AG09319 (cell line): ENCODE measurements at places on chromosomes 6 and 20.

DNA sequence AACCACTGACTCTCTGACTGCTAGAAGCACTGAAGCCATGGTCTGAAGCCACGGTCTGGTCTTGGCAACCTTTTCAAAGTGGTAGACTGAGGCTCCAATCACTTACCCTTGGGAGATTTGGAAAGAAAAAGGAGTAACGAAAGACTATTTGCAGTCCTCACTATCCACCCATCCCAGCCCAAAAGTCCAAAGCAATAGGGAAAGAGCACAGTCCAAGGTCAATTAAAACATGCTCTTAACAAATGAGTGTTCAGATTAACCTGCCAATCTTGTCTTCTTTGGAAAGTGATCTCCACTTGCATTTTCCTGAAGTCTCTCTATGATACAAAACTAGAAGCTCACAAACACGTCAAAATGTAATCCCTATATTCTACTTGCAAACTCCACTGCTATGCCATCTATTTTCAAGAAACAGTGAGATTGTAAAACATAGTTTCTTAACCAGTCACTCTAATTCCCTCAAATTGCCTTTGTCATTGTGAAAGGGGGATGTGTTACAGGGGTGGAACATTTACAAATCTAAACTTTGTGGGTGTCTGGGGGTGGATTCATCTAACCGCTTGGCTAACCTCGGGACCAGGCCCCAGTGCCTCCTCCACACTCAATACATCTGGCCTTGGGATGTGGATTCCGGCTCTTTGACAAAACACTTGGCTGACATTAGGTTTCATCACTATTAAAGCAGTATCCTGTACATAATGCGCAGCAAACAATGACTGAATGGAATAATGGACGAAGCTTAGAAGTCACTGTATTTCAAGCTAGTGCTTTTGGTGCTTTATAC is 56.4 kb downstream of the B4GALT5 start:
- peak; percentile 75 for DNase-seq

DNA sequence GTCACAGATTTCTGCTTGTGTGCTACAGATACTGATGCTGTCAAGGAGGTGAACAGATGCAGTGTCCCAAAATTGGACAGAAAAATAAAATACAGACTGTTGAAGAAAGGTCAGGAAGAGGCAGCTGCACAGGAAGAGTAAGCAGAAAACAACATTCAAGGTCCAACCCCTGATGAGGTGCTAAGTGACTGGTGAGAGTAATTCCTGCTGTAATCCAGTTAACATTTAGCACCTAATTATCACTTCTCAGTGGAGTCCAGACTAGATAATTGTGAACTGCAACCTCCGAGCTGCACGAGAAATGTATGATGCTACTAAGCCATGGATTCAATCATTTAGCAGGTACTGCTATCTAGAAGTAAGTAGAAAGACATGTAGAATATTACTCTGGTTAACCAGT is 36.3 kb upstream of the NRSN1 start:
- DNase-seq, result no peak

GRCh38 chr20:64233725-64234124 is 21.8 kb upstream of the PCMTD2 start:
- no peak for DNase-seq

DNA sequence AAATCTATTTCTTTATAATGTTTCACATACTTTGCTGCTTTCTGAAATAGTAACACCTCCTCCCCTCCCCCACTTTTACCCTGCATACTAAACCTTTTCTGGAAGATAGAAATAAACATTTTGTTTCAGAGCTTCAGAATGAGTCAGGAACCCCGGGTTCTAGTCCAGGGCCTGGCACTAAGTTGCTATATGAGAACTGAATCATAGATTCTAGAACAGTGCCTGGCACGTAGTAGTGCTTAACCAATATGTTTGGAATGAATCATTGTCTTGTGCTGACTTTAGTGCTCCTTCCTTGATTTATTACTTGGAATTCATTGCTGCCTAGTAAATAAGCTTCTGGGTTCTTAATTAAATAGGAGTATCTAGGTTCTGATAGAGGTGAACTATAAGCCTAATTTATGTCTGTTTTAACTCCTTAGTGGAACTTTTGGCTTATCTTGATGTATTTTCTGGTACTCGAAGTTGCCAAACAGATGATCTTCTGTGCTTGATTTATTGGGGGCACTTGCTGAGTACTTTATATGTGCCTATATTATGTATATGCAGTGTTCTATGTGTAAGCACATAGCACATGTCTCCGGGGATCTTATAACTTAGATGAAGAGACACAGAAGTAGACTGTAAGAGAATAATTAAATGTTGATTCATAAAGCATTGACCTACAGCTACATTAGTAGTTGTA is 18.6 kb downstream of the TAB2 start:
- no peak for DNase-seq

- DNase-seq, result no peak
Measured at GRCh38 chr6:164011321-164011720, 596.8 kb downstream of the QKI start.
